GM04503 (cell line): ENCODE measurements at places on chromosomes 6 and 20.

DNA sequence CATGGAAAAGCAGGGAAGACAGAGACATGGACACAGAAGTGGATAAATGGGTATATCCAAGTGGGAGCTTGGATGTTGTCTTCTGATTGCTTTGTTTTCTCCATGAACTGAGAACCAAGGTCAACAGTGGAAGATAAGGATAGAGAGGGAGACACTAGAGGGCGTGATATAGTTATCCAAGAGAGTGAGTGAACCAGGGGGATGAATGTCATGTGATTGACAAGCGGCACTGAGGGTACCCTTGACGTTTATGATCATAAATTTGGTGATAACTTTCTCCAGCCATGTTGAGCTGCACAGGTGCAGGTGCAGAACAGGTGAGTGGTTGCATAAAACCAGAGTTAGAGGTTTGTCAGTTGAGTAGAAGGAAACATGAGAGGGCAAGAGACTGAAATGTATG lies 20.7 kb downstream of the EBF4 start:
- DNase-seq: no peak

DNA sequence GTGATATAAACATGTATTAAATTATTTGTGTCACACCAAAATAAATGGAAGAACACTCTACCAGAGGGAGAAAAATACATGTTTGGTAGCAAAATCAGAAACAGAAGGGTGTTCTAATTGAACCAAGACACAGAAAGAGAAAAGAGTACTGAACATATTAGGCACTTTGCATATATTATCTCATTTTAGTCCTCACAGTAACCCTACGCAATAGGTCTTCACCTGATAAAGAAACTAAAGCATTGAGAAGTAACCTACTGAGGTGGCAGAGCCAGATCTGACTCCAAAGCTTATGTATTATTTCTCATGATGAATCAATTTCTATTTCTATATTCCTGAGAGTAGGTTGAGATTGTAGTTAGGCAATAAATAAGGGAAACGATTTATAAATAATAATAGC lies 77.7 kb downstream of the FYN start:
- DNase-seq: no peak

DNA sequence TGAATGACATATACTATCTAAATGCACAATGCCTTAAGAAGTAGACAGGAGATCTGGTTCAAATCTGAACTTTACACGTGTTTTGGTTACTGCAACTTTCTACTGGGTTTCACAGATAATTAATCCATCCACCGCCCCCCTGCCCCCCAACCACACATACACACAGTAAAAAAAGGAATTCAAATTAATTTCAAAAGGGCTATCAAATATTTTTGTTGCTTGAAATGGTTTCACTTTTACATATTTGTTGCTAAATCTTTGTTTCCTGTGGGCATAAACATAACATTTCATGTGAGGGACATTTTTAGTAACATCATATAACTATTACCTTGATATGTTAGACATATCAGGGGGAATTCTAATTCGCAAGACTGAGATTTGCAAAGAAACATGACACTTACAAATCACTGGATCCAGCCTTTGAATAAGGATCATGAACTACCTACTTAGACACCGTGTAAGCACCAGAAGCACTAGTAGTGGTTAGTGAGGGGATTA lies 7.5 kb downstream of the NEDD9 start:
- no peak for DNase-seq

DNA sequence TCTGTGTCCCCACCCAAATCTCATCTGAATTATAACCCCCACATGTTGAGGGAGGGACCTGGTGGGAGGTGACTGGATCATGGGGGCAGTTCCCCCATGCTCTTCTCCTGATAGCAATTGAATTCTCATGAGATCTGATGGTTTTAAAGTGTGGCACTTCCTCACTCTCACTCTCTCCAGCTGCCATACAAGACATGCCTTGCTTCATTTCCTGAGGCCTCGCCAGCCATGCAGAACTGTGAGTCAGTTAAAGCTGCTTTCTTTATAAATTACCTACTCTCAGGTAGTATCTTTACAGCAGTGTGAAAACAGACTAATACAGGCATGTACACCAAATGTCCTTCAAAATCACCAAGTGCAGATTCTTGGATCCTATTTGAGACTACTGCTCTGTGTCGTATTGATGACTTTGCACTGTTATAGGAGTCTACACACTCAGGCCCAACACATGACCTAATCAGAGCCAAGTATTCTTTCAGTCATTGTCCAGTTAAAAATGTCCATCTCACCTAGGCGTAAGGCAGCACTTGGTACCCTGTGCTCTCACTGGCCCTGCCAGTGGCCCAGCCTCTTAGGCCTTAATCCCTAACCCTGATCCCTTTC lies 52.8 kb upstream of the UST start:
- no peak for DNase-seq

- DNase-seq: peak; percentile 47
These were observed 25.6 kb upstream of the NOX3 start for GRCh38 chr6:155481215-155481614.

DNA sequence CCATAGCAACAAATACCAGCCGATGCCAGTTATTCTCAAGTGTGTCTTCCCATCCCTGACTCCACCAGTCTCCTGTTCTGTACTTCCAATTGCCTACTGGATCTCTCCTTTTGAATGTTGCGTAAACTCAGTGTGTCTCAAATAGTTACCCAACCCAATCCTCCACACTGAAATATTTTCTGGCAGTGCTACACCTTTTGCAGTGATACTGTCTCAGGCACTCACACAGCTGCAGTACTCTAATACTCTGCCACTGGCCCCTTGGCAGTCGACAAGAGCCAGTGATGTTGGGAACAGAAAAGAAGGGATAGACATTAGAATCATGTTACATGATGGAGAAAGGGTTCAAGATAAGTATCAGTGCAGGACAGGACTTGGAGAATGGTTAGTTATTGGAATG lies 31.8 kb upstream of the FOXO3 start:
- no peak for DNase-seq
